ENCODE measurements at places on chromosomes 1 and 21.

GRCh38 chr1:7450838-7451237 is 320.3 kb upstream of the VAMP3 start:
- no peak for DNase-seq

GRCh38 chr1:158675563-158676323 is 10.8 kb downstream of the SPTA1 start:
- DNase-seq, result no peak

DNA sequence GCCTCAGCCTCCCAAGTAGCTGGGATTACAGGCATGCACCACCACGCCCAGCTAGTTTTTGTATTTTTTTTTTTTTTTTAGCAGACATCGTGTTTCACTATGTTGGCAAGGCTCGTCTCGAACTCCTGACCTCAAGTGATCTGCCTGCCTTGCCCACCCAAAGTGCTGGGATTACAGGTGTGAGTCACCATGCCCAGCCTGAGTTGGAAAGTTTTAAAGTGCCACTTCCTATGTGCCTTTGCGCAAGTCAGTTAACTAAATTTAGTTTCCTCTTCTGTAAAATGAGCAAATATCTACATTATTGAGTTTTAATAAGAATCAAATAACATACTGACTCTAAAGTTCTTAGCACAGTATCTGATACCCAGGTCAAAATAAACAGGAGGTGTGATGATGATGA is 12.4 kb downstream of the SLC19A2 start:
- DNase-seq, result no peak

- DNase-seq, result no peak
These were observed 12.2 kb upstream of the CCDC27 start for GRCh38 chr1:3740042-3740441.

GRCh38 chr1:180953291-180954004 is 40.8 kb downstream of the KIAA1614 start:
- DNase-seq, result no peak

DNA sequence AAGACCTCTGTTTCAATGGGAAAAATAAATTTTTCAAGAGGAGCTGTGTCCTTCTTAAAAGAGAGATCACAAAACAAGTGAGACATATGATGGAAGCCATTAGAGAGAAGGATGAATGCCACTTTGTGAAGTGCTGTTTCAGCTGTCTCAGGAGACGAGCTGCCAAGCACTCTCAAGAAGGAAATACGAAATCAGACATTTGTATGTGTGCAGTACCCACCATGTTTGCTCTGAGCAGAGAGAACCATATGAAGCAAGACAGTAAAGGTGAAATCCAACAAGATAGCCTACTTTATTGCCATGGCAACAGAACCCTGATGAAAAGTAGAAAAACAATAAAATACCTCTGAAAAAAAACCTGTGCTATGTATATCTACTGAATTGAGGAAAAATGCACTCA is 168.1 kb downstream of the AMY1C start:
- no peak for DNase-seq

- no peak for DNase-seq
These were observed 100.1 kb upstream of the JUN start for GRCh38 chr1:58883888-58884482.

GRCh38 chr1:43481491-43481890 is 27.8 kb upstream of the HYI start:
- no peak for DNase-seq

DNA sequence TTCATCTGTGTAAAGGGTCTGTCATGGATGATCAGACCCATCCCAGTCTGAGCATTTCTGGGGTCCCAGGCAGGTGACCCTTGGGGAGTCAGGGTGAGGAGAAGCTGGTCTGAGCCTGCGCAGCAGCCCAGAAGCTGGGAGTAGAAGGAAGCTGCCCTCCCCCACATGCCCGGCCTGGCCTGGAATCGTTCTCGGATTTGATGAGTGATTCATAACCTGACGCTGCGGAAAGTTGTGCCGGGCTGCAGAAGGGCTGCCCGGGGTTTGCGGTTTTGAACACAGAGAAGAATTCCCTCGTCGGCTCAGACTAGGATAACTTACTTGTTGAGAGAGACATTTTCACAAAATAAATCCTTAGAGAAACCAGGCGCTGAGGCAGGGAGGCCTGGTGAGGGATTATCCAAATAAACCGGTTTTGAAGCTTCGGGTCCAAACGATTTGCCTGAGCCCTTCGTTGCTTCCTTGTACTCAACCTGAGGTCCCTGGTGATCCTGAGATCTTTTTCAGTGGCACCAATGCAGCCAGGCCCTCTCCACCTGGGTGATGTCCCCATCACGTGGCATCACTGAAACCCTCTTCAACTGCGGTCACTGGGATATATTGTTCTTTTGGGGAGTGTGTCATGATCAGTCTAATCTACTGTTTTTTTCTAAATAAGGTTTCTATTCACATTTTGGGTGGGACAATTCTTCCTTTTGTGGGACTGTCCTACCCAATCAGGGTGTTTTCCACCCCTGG is 29.2 kb downstream of the EPHB2 start:
- DNase-seq, result no peak

GRCh38 chr1:155669233-155670162 is 19.1 kb downstream of the YY1AP1 start:
- no peak for DNase-seq

GRCh38 chr1:161139766-161140165 is 7.3 kb upstream of the DEDD start:
- DNase-seq, result no peak
